ENCODE measurements at places on chromosomes 13 and 19.

DNA sequence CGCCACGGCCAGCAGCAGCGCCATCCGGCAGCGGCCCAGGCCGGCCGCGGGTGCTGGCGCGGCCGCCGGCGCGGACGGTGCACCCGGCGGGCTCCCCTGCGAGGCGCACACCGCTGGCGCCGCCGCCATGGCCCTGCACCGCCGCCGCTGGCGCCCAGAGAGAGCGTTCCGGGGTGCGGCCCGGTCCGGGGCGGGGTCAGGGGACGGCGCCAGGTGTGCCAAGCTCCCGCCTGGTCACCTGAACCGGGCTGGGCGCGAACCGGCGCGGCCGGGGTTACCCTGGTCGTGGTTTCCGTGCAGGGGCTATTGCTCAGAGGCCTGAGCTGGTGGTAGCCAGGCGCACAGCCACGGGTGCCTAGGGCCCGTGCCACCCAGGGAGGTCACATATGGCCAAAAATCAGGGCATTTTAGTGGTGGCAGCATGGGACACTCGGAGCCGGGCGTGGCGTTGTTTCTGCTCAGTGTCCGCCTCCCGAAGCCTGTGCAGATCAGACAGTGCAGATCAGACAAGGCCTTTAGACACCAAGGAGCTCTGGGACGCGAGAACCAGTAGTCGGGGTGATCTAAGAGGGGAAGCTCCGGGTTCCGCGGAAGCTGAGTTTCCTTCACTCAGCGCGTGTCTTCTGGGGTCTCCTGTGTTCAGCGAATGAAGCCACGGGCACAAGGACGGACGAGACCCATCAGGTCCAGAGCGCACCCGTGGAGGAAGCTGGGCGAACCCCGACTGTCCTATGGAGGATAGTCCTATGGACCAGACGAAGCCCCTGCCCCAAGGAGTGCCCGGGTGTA lies at the start of gene TMEM238:
TMEM238 (minus strand) TSS at position 162 of the 789 bp plus-strand sequence; CDS start at position 129, 33 bp downstream.
- peak within 1 kb of the TSS; percentile 100 for H3K27ac ChIP-seq
- peak within 1 kb of the TSS; percentile 100 for H3K4me3 ChIP-seq
- peaks cover 7% of the 10 kb centered on the region for H3K36me3 ChIP-seq
- DNase-seq: peak; percentile 35
- peaks cover 48% of the 10 kb centered on the region for H3K4me1 ChIP-seq
- peaks cover 5% of the 10 kb centered on the region for H3K27me3 ChIP-seq

- no peaks in the 10 kb centered on the region for H3K4me1 ChIP-seq
- H3K27me3 ChIP-seq: peaks cover 23% of the 10 kb centered on the region
- no peak overlapping the region for H3K27ac ChIP-seq
- no peaks in the 10 kb centered on the region for H3K36me3 ChIP-seq
Observed at GRCh38 chr13:45799451-45799850, 52.1 kb downstream of the SIAH3 start.

DNA sequence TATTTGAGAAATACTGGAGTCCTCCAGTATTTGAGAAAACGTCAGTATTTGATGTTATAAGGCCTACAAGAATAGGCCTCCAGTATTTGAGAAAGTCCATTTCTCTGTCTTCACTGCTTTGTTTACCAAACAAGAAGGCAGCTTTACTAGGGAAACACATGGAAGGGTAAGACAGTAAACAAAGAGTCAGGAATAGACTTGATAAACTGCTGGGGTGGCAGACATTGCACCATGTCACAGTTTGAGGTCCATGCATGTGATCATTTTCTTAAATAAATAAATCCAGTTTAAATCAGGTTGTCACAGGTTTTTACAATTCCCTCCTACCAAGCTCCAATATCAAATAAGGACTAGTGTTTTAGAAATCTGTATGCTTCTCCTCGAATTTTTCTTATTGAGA lies 1431.0 kb upstream of the SPRY2 start:
- DNase-seq: no peak
- no peak overlapping the region for H3K27ac ChIP-seq
- H3K4me1 ChIP-seq: no peaks in the 10 kb centered on the region
- H3K36me3 ChIP-seq: no peaks in the 10 kb centered on the region
- H3K27me3 ChIP-seq: no peaks in the 10 kb centered on the region
- H3K4me3 ChIP-seq: no peak overlapping the region

GRCh38 chr13:106183410-106184065 lies 351.9 kb downstream of the EFNB2 start:
- H3K36me3 ChIP-seq: no peaks in the 10 kb centered on the region
- no peaks in the 10 kb centered on the region for H3K27me3 ChIP-seq
- no peaks in the 10 kb centered on the region for H3K4me1 ChIP-seq
- no peak overlapping the region for H3K27ac ChIP-seq
- no peak overlapping the region for H3K4me3 ChIP-seq
- no peak for DNase-seq

DNA sequence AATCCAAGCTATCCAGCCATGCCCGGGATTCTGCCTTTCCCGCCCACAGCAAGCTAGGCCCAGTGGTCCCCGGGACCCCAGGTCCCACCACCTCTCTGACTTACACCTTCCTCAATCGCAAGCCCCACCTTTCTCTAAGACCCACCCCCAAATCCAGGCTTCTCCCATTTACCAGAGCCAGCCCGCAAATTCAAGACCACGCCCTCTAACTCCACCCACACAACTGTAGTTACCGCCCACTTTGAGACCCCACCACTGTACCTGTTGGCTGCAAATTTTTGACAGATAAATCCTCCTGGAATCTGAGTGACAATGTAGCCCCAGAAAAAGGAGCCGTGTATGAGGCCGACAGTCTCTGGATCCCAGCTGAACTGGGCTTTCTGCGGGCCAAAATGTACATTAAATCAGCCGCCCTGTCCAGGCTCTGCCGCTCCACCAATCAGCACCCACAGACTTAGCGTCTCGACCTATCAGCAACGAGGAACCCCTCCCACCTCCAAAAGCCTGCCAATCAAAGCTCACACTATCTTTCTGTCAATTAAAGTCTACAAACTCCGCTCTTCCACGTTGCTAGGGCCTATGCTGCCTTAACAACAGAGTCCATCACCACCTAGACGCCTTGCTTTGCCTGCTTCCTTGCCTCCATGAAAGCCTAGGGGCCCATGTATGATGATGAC lies 6.3 kb downstream of the SLC17A7 start:
- peaks cover 37% of the 10 kb centered on the region for H3K4me1 ChIP-seq
- no peak overlapping the region for H3K4me3 ChIP-seq
- peaks cover 16% of the 10 kb centered on the region for H3K36me3 ChIP-seq
- H3K27me3 ChIP-seq: peaks cover 84% of the 10 kb centered on the region
- DNase-seq: no peak

All from T-helper 17 cell (primary cell).